Central memory CD8-positive, alpha-beta T cell (primary cell): ENCODE measurements at places on chromosomes 6 and 20.

GRCh38 chr20:13665709-13666395 is 27.1 kb upstream of the TASP1 start:
- DNase-seq, result no peak
- H3K36me3 ChIP-seq, result no peaks in the 10 kb centered on the region
- H3K4me1 ChIP-seq, result no peaks in the 10 kb centered on the region
- H3K4me3 ChIP-seq, result no peak overlapping the region
- H3K27ac ChIP-seq, result no peak overlapping the region

DNA sequence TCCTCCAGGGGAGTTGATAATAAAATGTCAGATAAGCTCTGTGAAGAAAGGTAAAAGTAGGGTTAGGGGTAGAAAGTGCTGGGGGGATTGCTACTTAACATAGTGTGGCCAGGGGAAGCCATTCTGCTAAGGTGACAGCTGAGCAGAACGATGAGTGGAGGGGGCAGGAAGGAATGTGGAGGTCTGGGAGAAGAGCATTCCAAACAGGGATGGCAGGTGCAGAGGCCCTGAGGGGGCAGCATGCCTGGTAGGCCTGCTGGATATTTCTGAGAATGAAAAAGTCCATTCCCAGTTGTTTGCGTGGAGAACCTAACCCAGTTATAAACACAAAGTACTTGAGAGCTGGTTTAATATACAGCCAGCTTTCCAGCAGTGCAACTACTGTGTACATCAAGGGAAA is 9.3 kb downstream of the GFRA4 start:
- peaks cover 4% of the 10 kb centered on the region for H3K4me1 ChIP-seq
- no peak overlapping the region for H3K27ac ChIP-seq

- peaks cover 18% of the 10 kb centered on the region for H3K4me1 ChIP-seq
- no peaks in the 10 kb centered on the region for H3K27me3 ChIP-seq
- H3K27ac ChIP-seq, result peak overlapping the region; percentile 0
- no peak overlapping the region for H3K4me3 ChIP-seq
These were observed 82.1 kb downstream of the PTPRA start for GRCh38 chr20:2955257-2955970.

DNA sequence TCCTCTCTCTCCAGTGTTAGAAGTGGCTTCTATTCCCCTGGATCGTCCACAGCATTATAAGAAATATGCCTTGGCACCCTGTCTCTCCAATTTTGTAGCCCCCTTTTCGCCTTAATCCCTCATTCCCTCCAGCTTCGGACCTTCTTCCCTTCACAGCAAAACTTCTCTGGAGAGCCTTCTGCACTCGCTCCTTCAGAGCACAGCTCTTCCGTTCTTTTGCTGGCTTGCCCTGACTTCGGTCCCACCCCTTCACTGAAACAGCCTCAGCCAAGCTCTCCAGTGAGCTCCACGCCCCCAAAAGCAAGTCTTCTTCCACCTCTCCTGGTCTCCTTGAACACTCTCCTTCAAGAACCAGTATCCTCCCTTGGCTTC is 134.7 kb upstream of the RNF24 start:
- H3K36me3 ChIP-seq, result peaks cover 2% of the 10 kb centered on the region
- peaks cover 73% of the 10 kb centered on the region for H3K27me3 ChIP-seq
- H3K27ac ChIP-seq, result no peak overlapping the region
- no peak for DNase-seq
- H3K4me3 ChIP-seq, result peak overlapping the region; percentile 61
- H3K4me1 ChIP-seq, result peaks cover 9% of the 10 kb centered on the region

GRCh38 chr6:137171824-137172733 is 1.4 kb downstream of the IL22RA2 start:
- no peaks in the 10 kb centered on the region for H3K27me3 ChIP-seq
- no peak overlapping the region for H3K4me3 ChIP-seq
- H3K36me3 ChIP-seq, result peaks cover 3% of the 10 kb centered on the region

DNA sequence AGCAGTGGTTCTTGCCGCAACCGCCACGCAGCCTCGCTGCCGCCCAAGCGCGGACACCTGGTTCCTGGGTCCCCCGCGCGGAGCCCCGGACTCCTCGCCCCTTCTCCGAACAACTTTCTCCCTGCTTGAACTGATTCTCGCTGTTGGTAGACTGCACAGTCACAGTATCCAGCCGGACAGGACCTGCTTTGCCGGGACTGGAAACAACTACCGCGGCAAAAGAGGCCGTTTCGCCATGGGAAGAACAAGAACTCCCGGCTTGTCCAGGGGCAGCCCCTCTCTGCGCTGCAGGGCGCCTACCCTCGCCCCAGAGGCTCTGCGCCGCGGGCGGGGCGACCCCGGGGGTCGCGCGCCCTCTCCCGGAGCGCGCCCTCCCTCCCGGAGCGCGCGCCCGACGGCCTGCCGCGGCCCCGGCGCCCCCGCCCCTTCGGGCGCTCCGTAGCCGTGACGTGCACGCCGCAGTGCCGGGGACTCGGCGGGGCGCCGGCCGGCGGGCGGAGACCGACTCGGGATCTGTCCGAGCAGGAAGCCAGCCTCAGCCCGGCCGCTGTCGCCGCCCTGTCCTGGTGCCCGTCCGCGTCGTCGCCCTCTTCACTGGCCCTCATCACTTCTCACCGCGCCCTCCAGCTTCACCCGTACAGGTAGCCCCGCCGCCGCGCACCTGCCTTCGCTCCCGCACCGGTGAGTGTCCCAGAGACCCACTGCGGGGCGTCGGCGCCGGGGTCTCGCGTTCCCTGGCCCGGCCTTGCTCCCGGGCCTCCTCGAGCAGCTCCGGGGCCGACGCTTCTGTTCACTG is at the start of gene MYO6:
Gene MYO6, plus strand, starts transcription at position 497 of the 796 bp plus-strand sequence. CDS start 68,309 bp downstream, outside the sequence.
- H3K27ac ChIP-seq, result peak within 1 kb of the TSS; percentile 93
- peaks cover 2% of the 10 kb centered on the region for H3K36me3 ChIP-seq
- peak; percentile 28 for DNase-seq
- peaks cover 10% of the 10 kb centered on the region for H3K27me3 ChIP-seq
- H3K4me1 ChIP-seq, result peaks cover 6% of the 10 kb centered on the region

- H3K27ac ChIP-seq, result no peak overlapping the region
- no peak for DNase-seq
- H3K27me3 ChIP-seq, result peaks cover 17% of the 10 kb centered on the region
- H3K4me3 ChIP-seq, result no peak overlapping the region
- H3K4me1 ChIP-seq, result peaks cover 8% of the 10 kb centered on the region
These were observed 12.8 kb downstream of the AARS2 start for GRCh38 chr6:44300292-44300823.

GRCh38 chr6:136284909-136285308 is 4.7 kb downstream of the BCLAF1 start:
- H3K27ac ChIP-seq, result peak overlapping the region; percentile 19
- peaks cover 62% of the 10 kb centered on the region for H3K36me3 ChIP-seq
- H3K27me3 ChIP-seq, result no peaks in the 10 kb centered on the region
- H3K4me1 ChIP-seq, result peaks cover 91% of the 10 kb centered on the region
- no peak for DNase-seq

DNA sequence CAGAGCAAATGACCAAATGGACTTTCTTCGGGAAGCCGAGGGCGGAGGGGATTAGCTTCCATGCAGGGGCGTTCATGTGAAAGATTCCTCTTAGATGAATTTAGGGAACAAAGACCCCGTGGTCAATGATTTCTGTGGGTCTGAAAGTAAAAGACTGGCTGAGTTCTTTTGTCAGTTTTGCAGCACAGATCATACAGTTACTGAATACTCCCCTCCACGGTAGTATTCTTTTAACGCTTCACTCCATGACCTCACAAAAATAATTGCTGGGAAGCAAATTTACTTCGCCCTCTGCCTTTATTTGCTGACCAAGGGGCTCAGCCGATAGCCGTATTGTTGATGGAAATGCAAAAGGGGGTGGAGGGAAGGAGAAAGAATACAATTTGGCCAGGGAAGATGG is 86.0 kb upstream of the SALL4 start:
- no peak for DNase-seq
- no peak overlapping the region for H3K4me3 ChIP-seq
- H3K36me3 ChIP-seq, result no peaks in the 10 kb centered on the region
- H3K27ac ChIP-seq, result no peak overlapping the region
- no peaks in the 10 kb centered on the region for H3K4me1 ChIP-seq

DNA sequence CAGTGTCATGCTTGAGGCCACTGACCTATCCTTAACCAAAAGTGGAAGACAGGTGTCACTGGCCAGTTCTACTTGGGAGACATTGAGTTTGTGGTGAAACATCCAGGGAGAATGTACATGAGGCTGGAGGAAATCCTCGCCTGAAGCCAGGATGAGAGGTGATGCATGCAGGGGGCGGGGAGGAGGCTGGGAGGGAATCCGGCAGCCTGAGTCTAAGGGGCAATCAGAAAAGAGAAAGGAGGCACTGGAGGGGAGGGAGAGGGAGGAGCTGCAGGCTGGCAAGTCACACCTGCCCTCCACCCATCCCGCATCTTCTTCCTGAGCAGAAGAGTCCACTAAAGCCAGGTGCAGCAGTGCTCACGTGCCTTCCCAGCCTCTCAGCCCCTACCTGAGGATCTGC is 14.9 kb upstream of the DDO start:
- no peaks in the 10 kb centered on the region for H3K36me3 ChIP-seq
- H3K4me1 ChIP-seq, result no peaks in the 10 kb centered on the region
- no peak overlapping the region for H3K4me3 ChIP-seq
- no peak overlapping the region for H3K27ac ChIP-seq

DNA sequence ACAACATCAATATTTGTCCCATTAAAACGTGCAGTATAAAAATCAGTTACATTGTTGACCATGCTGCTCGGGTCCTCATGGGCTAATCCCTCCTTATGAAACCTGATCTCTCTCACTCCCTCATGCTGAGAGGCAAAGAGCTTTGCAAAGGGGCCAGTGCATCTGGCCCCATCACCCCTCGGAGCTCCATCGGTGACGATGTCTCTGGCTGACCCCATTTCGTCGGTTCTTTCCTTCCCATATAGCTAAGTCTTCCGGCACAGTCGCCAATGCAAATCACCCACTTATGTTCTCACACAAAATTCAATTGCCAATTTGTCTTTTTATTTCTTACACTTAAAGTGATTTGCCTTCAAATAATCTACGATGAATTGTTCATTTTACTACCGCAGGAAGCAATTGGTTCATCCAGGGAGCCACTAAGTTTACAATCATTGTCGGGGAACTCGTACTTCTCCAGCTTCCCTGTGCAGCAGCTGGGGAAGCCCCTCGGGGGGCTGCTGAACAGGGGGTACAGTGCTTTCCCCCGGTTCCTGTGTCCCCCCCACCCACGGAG is 199.8 kb upstream of the CDH4 start:
- H3K4me1 ChIP-seq, result no peaks in the 10 kb centered on the region
- no peaks in the 10 kb centered on the region for H3K36me3 ChIP-seq
- no peak for DNase-seq

GRCh38 chr6:150478656-150479545 is 110.1 kb downstream of the IYD start:
- DNase-seq, result no peak
- H3K4me3 ChIP-seq, result no peak overlapping the region
- H3K27ac ChIP-seq, result no peak overlapping the region
- no peaks in the 10 kb centered on the region for H3K4me1 ChIP-seq
- H3K36me3 ChIP-seq, result no peaks in the 10 kb centered on the region

DNA sequence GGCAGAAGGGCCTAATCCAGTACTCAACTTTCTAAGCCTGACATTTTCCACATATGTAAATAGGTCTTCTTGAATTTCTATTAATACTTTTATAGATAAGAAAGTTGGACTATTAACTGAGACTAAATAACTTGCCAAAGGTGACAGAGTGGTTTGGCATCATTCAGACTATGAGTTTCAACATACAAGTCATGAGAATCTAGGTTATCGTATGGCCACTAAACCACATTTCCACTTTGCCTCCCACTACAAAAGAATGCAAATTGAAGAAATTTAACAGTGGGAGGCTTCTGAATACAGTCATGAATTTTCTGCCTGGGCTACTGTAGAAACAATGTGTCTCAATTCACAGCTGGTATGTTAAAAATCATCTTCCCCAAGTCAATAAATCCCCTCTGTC is 531.0 kb upstream of the AGPAT4 start:
- no peaks in the 10 kb centered on the region for H3K4me1 ChIP-seq
- H3K27ac ChIP-seq, result no peak overlapping the region
- H3K36me3 ChIP-seq, result no peaks in the 10 kb centered on the region
- DNase-seq, result no peak
- H3K4me3 ChIP-seq, result no peak overlapping the region
- H3K27me3 ChIP-seq, result no peaks in the 10 kb centered on the region

DNA sequence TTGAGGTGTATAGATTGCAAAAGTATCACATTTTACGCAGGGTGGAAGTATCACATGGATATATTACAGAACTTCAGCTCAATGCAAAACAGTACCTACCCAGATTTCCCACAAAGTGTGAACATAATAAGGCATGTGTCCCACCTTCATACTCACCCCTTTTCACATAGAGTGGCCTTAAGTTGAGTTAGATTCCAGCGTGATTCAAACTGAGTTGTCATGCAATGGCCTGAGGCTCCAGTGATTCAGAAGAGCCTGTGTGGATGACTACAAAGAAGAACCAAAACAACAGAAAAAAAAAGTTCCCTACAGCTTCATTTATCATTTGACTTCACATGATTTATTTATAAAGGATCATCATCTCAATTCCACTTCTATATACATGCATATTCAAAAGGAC is 309.7 kb downstream of the SLC35F1 start:
- H3K4me3 ChIP-seq, result no peak overlapping the region
- no peaks in the 10 kb centered on the region for H3K36me3 ChIP-seq
- H3K27ac ChIP-seq, result no peak overlapping the region

GRCh38 chr6:42914546-42914945 is 1.3 kb upstream of the PTCRA start:
- H3K27me3 ChIP-seq, result peaks cover 8% of the 10 kb centered on the region
- DNase-seq, result no peak
- H3K27ac ChIP-seq, result no peak overlapping the region
- no peak overlapping the region for H3K4me3 ChIP-seq
- H3K4me1 ChIP-seq, result no peaks in the 10 kb centered on the region

- H3K4me3 ChIP-seq, result no peak overlapping the region
- H3K27me3 ChIP-seq, result no peaks in the 10 kb centered on the region
- no peaks in the 10 kb centered on the region for H3K36me3 ChIP-seq
- H3K27ac ChIP-seq, result no peak overlapping the region
- no peak for DNase-seq
These were observed 135.7 kb downstream of the KLHL32 start for GRCh38 chr6:97060254-97060653.

GRCh38 chr20:24810676-24811407 is 138.2 kb upstream of the CST7 start:
- peaks cover 9% of the 10 kb centered on the region for H3K4me1 ChIP-seq
- no peak for DNase-seq
- peaks cover 45% of the 10 kb centered on the region for H3K27me3 ChIP-seq

GRCh38 chr6:81761197-81761596 is 8.7 kb upstream of the TENT5A start:
- no peaks in the 10 kb centered on the region for H3K4me1 ChIP-seq
- DNase-seq, result no peak
- H3K4me3 ChIP-seq, result no peak overlapping the region
- H3K27ac ChIP-seq, result no peak overlapping the region

DNA sequence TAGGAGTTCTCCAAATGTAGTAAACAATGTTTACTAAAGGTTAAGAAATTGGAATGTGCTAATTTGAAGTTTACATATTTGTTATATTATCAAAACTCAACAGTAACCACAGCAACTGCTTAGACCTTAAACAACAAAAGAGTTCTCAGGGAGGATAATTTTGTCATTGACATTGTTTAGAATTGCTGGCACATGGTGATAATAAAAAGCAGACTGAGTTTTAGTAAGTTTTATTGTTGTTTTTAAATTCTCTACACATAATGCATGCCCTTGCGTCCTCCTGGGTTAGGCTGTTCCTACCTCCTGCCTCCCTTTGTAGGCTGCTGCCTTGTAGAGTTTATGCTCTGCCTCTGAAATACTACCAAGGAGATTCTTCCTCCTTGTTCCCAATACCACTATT is 28.7 kb downstream of the LAMA4 start:
- no peak overlapping the region for H3K27ac ChIP-seq
- no peaks in the 10 kb centered on the region for H3K4me1 ChIP-seq
- no peak for DNase-seq
